ENCODE measurements at places on chromosomes 11 and 22. TPM values are rescaled to one million over a fixed set of nuclear protein-coding genes. Genes with fewer than 3 reads are reported as not detected.

- no peak for DNase-seq
Measured at GRCh38 chr22:43886231-43886630, 5.6 kb downstream of the PNPLA5 start.

DNA sequence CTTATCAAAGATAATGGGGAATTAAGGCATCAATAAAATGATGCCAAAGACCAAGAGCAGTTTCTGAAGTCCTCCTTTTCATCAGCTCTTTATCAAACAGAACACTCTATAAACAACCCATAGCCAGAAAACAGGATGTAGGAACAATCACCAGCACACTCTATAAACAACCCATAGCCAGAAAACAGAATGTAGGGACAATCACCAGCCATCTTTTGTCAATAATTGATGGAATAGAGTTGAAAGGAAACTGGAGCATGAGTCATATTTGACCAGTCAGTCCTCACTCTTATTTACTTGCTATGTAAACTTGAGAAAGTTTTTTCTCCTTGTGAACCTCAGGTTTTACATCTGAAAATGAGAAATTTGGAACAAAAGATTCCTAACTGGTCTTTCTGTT lies 10.0 kb downstream of the MS4A2 start:
- no peak for DNase-seq

DNA sequence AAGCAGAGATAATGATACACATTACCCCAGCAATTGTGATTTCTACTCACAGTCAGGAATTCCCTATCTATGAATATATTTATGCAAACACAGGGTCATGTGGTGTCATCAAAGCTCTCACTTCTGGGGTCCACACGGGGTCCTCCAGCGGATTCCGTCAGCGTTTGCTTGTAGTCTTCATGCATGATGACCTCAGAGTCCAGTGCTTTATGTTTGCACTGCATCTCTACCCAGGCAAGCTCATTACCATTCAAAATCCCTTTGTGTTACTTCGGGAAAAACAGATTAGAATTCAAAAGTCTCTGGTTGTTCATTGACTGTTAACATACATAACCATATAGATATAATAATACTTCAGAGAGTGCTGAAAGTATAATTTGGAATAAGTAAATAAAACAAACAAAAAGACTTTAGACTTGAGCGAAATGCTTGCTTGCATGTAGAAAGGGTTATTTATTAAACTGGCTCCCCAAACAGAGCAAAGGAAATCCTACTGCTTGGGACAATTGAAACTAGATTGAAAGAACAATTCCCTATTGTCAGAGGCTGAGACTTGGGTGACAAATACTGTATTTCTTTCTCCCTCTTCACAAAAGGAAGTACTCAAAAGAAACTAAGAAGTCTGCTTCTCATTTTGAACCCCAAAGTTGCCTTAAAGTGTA lies 423.1 kb downstream of the ETS1 start:
- DNase-seq = no peak

GRCh38 chr11:44559207-44559939 lies 6.1 kb upstream of the CD82 start:
- DNase-seq = no peak

DNA sequence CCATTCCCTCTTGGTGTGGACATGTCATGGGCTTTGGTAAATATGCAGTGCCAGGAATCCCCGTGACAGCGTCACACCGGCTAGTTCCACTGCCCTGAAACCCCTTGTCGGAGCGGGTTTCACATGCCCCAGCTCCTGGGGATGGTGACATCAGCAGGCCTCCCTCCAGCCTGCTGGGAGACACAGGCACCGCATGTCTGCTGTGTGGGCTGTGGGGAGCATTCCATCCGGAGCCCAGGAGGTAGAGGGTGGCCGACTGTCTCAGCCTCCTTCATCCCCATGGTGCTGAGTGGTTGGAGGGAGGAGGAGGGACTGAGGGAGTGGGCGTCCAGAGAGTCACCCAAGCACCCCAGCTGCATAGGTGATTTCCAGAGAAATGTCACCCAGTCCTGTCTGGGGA lies 1161.1 kb downstream of the BRD1 start:
- DNase-seq = no peak

DNA sequence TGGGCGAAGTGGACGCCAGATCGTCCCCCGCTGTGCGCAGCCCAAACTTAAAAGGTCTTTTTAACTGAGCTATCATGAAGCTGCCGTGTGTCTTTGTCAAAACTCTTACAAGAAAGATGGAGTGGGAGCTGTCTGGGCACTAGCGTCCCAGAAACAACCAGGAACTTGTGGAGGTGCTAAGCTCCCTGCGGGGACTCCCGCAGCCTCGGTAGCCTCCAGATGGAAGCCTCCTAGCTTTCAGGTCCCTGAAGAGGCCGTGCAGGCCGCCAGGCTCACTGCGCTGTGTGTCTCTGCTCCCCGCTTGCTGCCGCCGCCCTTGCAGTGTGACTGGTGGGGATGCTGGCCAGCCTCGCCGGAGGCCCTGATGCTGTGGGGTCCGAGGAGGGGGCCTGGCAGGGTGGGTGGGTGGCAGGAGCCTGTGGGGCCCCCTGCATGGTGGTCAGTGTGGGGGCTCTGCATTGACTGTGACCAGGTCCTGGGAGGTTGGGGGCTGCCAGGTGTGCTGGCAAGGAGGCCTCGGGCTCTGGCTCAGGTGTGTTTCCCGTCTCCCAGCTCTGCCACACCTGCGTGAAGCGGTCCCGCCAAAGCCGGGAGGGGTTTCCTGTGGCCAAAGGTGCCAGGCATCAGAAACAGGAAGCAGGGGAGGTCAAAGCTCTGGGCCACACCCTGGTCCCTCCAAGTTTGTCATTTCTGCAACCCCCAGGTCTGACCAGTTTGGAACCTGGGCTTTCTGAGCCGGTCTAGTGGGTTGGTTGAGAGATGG lies 1.2 kb downstream of the TRABD start:
- DNase-seq = no peak

DNA sequence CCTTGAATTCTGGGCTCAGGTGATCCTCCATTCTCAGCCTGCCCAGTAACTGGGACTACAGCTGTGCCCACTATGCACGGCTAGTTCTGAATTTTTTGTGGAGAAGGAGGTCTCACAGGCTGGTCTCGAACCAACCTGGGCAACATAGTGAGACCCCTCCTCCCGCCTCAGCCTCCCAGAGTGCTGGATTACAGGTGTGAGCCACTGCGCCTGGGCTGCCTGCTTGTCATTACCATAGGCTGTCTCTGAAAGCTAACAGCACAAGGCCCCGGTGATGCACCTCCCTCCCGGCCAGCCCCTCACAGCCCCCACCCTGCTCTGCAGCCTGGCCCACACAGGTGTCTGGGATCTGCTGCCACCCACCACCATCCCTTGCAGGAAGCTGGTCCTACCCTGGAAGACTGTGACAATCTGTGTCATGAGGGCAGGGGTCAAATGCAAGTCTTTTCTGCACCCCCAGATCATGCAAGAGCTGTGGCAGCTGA lies 82.4 kb downstream of the DGCR2 start:
- no peak for DNase-seq

- DNase-seq = no peak
Measured at GRCh38 chr22:43110927-43111623, 525 bp downstream of the BIK start.

DNA sequence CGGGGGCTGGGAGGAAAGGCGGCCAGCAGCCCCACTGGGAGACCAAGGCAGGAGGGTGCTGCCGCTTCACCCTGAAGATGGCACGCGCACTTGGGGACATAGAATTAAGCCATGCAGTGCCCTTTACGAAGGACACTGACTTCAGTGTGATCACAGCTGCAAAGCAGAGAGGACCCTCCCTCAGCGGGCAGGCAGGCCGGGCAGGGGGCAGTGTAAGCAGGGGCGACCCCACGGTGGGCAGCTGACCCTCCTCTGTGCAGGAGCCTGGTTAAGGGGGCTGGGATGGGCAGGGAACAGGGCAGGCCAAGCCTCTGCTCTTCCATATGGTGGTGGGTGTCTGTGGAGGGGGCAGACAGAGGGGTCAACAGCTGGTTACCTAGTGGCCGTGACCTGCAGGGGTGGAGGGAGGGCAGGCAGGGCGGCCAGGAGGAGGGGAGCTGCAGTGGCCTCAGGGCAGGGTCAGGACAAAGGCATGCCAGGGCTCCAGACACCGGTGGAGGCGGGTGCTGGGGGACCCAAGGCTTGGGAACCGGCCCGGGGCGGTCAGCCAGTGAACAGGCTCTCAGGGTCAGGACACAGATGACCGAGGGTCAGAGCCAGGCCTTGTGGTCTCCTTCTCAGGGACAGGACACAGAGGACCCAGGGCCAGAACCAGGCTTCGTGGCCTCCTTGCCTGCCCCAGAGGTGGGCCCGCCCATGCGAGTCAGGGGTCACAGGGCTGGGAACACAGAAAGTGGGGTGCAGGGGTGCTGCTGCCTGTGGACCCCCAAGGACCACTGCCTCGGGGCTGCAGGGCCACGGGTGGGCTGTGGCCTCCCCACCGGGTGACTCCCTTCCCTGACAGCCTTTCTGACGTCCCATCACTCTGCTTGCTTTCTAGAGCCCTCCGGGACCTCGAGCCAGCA lies 7.2 kb downstream of the LMNTD2 start:
- DNase-seq = no peak

DNA sequence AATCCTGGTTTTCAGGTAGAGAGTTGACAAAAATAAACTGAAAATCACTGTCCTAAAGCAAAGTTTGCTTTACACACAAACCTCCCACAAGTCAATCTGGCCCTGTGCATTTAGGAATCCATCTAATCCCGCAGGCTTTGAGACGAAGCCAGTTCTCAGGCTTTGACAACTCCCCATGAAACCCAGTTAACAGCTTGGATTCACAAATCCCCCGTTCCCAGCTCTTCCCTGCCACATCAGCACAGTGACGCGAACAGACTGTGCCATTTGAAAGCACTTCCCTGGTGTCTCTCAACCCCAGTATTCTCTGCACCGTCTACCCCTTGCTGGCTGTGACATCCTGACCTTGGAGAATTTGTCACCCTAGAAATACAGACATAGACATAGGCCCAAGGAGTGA lies 117.8 kb downstream of the OPCML start:
- no peak for DNase-seq

IFITM10 gene
- polyA plus RNA-seq = 0.28 TPM

OR52E5 gene
- polyA plus RNA-seq = not detected

All from renal cortex interstitium (tissue), 15 donors.